ENCODE measurements at places on chromosomes 5 and 9.

- no peak for DNase-seq
Measured at GRCh38 chr5:88887342-88887741, 4.4 kb upstream of the MEF2C start.

DNA sequence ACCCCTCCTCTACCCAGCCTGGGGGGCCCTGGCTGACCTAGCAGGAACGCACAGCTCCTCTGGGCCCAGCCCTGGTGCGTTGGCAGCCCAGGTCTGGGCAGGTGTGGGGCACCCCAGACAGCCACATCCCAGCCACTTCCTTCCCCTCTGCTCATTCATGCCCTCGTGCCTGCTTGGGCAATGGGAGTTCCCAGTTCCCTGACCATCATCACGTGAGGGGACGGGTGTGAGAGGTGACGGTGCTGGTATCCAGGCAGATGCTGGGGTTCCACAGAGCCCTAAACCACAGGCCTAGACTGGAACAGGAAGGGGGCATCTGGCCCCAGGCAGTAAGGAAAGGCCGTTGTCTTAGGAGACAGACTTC lies 8.4 kb downstream of the RALGDS start:
- DNase-seq, result peak; percentile 48

DNA sequence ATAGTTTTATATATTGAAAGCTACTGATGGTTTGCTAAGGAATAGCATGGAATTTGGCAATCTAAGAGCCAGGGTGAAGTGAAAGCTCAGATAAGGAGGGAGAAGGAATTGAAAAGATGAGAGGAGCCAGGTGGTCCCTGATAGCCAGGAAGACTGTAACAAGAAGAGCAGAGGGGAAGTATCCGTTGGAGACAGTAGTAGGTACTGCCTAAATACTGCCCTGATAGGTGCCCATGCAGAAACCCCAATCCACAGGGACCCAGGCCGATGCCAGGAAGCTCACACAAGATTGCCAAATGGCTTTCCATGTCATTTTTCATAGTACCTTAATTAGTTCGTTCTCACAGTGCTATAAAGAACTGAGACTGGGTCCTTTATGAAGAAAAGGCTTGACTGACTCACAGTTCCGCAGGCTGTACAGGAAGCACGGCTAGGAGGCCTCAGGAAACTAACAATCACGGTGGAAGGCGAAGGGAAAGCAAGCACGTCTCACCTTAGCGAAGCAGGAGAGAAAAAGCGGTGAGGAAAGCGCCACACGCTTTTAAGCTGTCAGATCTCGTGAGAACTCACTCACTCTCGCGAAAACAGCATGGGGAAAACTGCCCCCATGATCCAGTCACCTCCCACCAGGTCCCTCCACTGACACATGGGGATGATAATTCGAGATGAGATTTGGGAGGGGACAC lies 13.0 kb downstream of the ACTL7B start:
- no peak for DNase-seq

DNA sequence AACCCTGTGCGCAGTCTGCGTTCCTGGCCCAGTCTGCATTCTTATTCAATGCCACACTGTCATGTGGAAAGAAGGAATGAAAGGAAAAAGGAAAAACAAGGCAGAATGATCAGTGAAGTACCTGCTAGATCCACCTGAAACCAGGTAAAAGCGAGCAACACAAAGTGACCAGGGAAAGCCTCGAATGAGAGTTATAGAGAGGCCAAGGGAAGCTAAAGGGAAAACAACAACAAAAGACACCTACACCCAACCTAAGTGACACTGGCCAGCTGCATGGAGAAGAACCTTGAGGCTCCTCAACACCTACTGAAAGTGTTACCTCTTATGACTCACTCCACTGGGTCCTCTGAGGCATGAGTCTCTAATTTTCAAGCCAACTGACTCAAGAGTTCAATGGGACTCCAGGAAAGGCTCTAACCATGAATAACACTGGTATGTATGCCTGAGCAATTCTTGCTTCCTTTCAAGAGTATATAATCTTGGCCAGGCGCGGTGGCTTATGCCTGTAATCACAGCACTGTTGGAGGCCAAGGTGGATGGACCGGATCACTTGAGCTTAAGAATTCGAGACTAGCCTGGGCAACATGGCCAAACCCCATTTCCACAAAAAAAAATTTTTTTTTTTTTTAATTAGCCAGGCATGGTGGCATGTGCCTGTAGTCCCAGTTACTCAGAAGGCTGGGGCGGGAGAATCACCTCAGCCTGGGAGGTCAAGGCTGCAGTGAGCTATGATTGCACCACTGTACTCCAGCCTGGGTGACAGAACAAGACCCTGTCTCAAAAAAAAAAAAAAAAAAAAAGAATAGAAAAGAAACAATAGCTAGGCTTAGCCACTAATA lies 29.0 kb downstream of the MTMR12 start:
- DNase-seq, result no peak

GRCh38 chr5:107293541-107294210 lies 377.1 kb downstream of the EFNA5 start:
- no peak for DNase-seq

Measured in effector CD4-positive, alpha-beta T cell (primary cell).